ENCODE measurements at places on chromosomes 11 and 22. TPM values are rescaled to one million over a fixed set of nuclear protein-coding genes. Genes with fewer than 3 reads are reported as not detected.

DNA sequence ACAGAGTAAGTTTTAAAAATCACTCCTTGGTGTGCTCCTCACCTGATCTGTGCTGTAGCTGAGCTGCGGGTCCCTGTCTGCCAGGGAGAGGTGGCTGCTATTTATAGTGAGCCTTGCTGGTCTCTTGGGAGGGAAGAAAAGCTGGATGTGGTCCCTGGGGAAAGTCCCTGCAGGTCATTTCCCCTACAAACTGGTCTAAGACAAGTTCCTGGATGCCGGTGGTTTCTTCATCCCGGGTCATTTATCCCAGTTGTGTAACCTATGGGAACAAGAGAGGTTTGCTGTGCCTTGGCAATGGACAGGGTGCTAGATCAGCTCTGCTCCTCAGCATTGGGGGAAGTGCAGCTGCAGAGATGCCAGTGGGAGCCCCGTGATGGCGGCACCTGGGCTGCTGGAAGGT, at the start of gene SAA2:
TSS of gene SAA2 (minus strand) at position 108 of the 400 bp plus-strand sequence. CDS start 657 bp downstream, outside the sequence.
- H3K27me3 ChIP-seq = no peaks in the 10 kb centered on the region
- no peak within 1 kb of the TSS for H3K27ac ChIP-seq
- H3K4me3 ChIP-seq = no peak within 1 kb of the TSS
- no peak for DNase-seq
- H3K36me3 ChIP-seq = no peaks in the 10 kb centered on the region
- no peaks in the 10 kb centered on the region for H3K4me1 ChIP-seq

DNA sequence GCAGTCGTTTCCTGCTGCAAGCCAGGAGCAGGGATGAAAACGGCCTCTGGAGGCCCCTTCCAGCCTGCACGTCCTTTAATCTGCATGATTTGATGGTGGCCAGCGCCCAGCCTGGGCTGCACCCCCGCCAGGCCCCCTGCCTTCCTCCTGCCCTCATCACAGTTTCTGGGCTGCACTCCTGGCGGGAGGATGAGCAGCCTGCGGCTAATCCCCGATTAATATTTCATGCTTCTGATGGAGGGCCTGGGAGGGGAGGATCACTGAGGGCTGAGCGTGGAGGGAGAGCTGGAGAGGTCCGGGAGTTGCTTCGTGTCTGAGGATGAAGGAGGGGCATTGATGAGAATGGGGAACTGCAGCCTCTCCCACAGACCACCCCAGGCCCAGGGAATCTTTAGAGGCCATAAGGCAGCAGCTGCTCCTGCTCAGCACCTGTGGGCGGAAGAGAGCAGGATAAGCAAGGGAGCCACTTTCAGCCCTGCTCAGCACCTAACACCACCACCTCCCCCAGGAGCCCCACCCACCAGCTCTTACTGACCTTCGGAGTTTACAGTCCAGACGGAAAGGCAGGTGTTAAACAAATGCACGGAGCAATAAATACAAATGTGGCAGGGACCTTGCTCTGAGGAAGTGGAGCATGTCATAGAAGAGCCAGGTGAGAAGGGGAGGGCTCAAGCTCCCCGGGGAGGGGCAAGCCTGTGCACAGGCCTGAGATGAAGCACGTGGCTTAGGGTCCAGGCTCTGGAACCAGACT, 135.0 kb upstream of the NECTIN1 start:
- no peak for DNase-seq
- H3K27ac ChIP-seq = no peak overlapping the region
- H3K4me3 ChIP-seq = no peak overlapping the region
- H3K36me3 ChIP-seq = no peaks in the 10 kb centered on the region

DNA sequence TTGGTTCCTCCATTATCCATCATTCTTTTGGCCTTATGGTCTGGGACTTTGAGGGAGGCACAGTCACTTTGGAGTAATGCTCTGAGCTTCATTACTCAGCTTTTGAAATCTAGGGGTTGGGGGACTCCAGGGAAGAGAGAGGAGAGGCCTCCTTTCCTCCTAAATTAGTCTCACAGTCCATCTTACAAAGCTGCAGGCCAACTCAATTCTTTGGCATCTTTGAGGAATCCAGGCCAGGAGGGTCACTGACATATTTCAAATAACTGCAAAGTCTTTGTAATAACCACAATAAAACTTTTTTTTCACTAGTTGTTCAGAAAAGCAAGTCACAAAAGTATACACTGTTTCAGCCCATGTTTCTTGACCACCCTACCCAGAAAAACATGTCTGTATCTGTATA, 73.3 kb upstream of the FAR1 start:
- no peak overlapping the region for H3K27ac ChIP-seq
- H3K4me1 ChIP-seq = no peaks in the 10 kb centered on the region
- no peak for DNase-seq
- no peaks in the 10 kb centered on the region for H3K36me3 ChIP-seq
- no peak overlapping the region for H3K4me3 ChIP-seq
- H3K27me3 ChIP-seq = no peaks in the 10 kb centered on the region

DNA sequence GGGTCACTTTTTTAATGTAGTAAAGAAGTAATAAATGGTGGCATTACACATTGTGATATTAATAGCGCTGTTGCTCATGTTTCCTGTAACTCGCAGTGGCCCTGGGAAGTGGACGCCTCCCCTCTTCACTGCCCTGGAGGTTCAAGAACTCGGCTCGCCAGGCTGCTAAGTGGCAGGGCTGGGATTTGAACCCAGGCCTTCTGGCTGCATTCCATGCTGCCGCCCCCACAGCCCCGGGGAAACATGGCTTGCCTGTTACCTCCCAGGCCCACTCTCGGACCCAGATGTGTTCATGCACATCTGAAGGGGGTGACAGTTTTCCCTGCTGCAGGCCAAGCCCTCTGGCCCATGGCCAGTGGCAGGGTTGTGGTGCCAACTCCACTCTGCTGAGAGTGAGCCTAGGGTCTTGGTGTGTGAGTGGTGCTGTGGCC, 25.0 kb upstream of the MGAT3 start:
- H3K27me3 ChIP-seq = no peaks in the 10 kb centered on the region
- H3K4me1 ChIP-seq = no peaks in the 10 kb centered on the region
- DNase-seq = no peak

- no peak for DNase-seq
- H3K27me3 ChIP-seq = no peaks in the 10 kb centered on the region
- H3K36me3 ChIP-seq = peaks cover 4% of the 10 kb centered on the region
- H3K4me3 ChIP-seq = no peak overlapping the region
- H3K27ac ChIP-seq = no peak overlapping the region
Observed at GRCh38 chr11:93481279-93481678, 61.9 kb downstream of the SMCO4 start.

DNA sequence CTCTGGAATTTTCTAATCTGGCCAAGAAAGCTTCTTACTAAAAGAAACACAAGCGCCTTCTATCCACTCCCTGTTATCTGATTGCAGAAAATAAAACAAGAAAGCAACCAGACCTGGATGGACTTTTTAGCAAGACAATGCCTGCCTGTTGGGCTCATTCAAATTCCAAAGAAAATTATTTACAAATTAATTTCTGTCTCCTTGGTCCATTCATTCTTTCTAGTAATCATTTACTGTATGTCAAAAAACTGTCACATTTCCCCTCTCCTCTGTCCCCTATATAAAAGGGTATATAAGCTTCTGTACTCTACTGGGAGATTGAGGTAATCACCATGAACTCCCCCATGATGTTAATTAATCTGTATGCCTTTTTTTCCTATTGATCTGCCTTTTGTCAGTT, 279.9 kb downstream of the DLG2 start:
- H3K4me1 ChIP-seq = no peaks in the 10 kb centered on the region
- H3K27me3 ChIP-seq = no peaks in the 10 kb centered on the region
- no peaks in the 10 kb centered on the region for H3K36me3 ChIP-seq
- no peak overlapping the region for H3K4me3 ChIP-seq

DNA sequence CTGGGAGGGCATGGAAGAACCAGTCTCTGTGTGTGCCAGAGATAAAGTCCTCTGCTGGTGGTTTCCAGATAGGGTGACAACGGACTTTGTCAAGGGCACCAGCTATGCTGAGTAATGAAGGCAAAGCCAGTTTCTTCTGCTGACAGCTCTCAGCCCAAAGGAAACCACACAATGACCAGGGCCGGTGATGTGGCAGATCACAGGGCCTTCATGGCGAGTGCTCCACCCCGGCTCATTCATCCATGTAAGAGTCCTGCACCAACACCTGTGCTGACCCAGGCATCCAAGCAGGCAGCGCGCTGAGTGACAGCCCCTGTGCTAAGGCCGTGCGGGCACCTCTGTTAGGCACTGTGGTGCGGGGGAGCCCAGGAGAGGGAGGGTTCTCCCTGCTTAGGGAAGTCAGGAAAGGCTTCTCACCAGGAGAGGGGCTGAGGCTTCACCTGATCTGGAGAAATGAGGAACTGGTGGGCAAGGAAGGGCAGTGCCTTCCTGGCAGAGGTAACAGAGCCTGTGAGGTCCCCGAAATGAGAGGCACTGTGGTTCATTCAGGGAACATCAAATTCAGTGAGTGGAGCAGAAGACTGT, 33.8 kb downstream of the TP53I11 start:
- H3K4me3 ChIP-seq = no peak overlapping the region
- no peak overlapping the region for H3K27ac ChIP-seq
- peaks cover 77% of the 10 kb centered on the region for H3K36me3 ChIP-seq

- no peak overlapping the region for H3K27ac ChIP-seq
- H3K4me1 ChIP-seq = no peaks in the 10 kb centered on the region
- no peak overlapping the region for H3K4me3 ChIP-seq
- no peak for DNase-seq
- no peaks in the 10 kb centered on the region for H3K27me3 ChIP-seq
Observed at GRCh38 chr11:56819916-56820315, 71.4 kb upstream of the OR9G4 start.

DNA sequence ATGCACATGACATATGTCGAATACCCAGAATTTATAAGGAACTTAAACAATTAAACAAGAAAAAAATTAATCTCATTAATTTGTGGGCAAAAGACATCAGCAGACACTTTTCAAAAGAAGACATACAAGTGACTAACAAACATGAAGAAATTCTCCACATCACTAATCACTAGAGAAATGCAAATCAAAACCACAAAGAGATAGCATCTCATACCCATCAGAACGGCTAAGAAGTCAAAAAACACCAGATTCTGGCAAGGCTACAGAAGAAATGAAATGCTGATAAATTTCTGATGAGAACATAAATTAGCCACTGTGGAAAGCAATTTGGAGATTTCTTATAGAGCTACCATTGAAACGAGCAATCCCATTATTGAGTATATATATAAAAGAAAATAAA, 210.6 kb upstream of the LUZP2 start:
- H3K27me3 ChIP-seq = no peaks in the 10 kb centered on the region
- no peak for DNase-seq
- no peak overlapping the region for H3K4me3 ChIP-seq
- no peak overlapping the region for H3K27ac ChIP-seq
- no peaks in the 10 kb centered on the region for H3K36me3 ChIP-seq
- no peaks in the 10 kb centered on the region for H3K4me1 ChIP-seq

DNA sequence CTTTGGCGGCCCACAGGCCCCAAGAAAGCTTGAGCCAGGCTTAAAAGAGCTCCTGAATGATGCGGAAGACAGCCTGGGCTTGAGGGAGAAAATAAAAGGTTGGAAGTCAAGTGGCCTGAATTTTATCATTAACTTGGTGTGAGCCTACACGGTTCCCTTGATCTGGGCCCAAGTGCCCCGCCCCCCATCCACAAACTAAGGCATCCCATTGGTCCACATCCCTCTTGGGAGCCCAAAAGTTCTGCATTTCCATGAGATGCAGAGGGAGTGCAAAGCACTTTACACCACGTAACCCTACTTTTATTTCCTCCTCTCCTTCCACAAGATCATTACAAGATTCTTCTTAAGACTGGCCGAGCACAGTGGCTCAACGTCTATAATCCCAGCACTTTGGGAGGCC, 22.2 kb downstream of the LARGE1 start:
- H3K4me3 ChIP-seq = no peak overlapping the region
- no peak for DNase-seq
- no peaks in the 10 kb centered on the region for H3K36me3 ChIP-seq
- H3K27me3 ChIP-seq = no peaks in the 10 kb centered on the region

Gene OR51B5
- not detected for total RNA-seq

Gene HIRA
- 16.6 TPM for total RNA-seq

Gene ZFP91
- 68.4 TPM for total RNA-seq

Gene FGF19
- not detected for total RNA-seq

Gene HIC2
- 2.1 TPM for total RNA-seq

Measured in sigmoid colon (tissue), 7 donors.